ENCODE measurements at places on chromosomes 2 and 18.

- DNase-seq, result peak; percentile 4
Measured at GRCh38 chr2:72150861-72151356, 3.2 kb upstream of the CYP26B1 start.

- DNase-seq, result no peak
Measured at GRCh38 chr18:14919666-14920065, 171.7 kb downstream of the ANKRD30B start.

DNA sequence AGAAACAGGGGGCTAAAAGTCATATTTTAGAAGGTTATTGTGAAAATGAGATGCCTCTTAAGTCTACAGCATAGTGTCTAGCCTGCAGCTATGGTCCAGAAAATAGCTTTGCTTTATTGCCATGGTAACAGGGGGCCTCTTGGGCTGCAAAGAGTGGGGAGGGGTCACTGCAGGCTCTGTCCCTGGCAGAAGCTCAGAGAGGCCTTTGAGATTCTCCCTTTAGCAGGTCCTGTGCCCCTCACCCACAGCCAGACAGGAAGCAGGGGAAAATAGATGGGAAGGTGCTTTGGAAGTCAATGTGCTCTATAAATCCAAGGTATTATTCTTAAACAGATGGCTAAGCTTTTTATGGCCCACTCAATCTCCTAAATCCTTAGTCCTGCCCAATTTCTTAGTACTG is 1021.3 kb upstream of the GYPC start:
- DNase-seq, result no peak

DNA sequence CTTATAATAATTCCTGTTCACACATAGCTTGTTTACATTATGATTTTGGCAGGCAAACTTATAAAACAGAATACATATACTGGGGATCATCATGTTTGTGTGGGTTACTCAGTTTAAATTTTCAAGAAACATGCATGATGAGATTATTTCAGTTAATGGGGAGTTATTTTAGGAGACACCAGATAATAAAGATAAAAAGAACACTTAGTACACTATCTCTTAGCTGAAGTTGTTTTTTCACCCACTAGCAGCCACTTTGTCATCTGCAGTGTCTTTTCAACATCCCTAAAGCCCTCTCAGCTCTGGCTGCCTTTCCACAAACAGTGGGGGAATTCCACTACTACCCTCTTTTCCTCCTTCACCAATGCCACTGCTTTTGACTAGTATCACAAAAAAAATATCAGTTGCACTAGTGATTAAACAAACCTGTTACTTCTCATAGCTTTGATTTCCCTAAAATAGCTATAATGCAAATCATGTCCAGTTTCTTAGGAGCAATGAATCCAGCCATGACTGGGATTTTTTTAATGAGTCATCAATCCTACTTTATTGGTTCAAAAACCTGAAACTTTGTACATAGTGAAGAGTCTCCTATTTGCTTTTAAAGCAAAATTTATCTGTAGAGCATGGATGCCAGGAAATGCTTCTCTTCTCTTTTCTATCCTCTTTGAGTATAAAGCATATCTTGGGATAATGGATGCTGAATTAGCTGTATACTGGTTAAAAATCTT is 156.7 kb upstream of the TFPI start:
- no peak for DNase-seq

- no peak for DNase-seq
Measured at GRCh38 chr18:9711361-9712129, 3.4 kb downstream of the RAB31 start.

GRCh38 chr2:138622613-138623012 is 121.0 kb downstream of the SPOPL start:
- DNase-seq, result no peak

DNA sequence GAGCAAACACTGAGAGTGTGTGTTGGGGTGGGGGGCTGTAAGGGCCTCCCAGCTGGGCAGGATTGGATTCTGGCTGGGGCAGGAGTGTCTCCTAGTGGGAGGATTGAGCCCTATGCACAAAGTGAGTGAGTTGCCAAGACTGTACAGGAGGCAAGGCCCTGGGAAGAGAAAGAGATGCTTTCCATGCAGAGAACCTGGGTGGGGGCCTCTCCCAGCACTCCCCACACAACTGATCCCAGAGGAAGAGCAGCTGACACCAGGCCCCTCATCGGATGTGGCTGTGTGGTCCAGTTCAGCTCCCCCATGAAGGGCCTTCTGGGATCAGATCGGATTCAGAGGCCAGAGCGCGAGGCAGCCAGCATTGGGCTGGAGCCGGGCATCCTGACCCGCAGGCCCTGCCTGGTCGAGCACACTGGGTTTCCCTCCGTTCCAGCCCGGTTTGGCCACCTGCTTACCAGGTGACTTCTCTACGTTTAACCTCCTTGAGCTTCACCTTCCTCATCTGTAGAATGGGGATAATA is 49.4 kb upstream of the FAHD2A start:
- no peak for DNase-seq

- no peak for DNase-seq
Measured at GRCh38 chr2:224689539-224689938, 26.6 kb downstream of the CCDC195 start.

- DNase-seq, result no peak
Measured at GRCh38 chr2:79292239-79292957, 132.8 kb upstream of the REG3A start.

DNA sequence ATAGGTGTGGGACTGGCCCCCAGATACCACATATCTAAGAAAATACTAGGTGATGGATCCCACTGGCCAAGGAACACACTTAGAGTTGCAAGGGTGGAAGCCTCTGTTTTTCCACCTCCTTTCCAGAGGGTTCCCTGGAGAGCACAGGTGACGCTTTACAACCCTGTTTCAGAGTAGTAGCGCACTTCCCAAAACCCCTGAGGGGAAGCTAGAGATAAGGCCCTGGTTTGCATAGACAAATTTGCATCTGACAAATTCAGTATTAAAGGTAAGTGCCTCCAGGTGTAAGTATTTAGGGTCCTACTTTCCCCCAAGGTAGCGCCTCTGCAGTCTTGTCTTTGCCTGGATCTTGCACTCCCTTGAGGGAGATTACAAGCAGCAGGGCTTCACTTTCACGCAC is 474 bp upstream of the CERKL start:
- no peak for DNase-seq

- DNase-seq, result peak; percentile 24
Measured at GRCh38 chr2:85754313-85755095, 713 bp downstream of the ATOH8 start.

DNA sequence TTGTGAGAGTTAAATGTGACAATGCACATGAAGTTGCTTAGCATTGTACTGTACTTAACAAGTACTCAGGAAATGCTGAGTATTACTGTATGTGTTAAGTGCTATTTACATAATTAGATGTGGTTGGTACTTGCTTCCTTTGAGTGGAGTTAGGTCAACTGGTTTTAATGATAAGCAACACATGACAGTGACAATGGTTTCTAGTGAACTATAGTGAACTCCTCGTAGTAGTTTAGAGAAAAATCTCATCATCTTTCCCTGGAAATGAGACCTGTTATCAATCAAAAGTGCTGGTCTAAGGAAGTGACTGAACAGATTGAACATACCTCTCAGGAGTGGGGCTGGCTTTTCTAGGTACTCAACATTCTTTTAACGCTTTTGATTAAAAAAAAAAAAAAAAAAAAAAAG is 29.2 kb upstream of the ZDBF2 start:
- DNase-seq, result no peak

DNA sequence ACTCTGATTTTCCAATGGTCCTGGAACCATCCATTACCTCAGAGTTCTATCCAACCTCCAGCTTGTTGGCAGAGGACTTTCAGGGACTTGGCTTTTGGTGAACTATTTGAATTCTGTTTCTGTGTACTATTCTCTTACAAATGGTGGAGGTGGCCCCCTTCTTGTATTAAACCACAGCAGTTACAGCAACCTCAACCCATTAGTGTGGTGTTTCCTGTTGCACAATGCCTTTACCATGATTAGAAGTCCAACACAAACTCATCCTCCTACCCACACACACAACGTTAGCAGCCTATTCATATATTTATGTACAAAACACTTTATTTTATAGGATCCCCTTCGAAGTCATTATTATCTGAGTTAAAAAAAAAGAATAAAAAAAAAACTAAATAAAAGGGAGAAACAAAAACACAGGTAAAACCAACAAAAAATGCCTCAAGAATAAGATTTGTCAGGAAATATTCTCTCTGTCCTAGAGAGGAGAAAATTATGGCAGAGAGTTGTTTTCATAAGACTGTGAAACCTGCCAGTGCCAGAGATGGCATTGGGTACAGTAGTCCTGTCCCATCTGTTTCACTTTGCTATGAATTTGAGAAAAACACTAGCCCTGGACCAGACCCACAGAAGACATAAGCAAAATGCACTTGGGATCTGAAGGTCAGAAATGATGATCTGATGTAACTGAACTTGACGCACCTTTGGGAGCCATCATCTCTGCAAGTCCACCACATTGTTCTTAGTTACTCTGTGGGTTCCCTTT is 1896.0 kb upstream of the PIK3C3 start:
- DNase-seq, result no peak

- DNase-seq, result no peak
Measured at GRCh38 chr2:7373156-7373555, 455.9 kb downstream of the RNF144A start.

- no peak for DNase-seq
Measured at GRCh38 chr18:45352874-45353273, 262.4 kb upstream of the SLC14A2 start.

DNA sequence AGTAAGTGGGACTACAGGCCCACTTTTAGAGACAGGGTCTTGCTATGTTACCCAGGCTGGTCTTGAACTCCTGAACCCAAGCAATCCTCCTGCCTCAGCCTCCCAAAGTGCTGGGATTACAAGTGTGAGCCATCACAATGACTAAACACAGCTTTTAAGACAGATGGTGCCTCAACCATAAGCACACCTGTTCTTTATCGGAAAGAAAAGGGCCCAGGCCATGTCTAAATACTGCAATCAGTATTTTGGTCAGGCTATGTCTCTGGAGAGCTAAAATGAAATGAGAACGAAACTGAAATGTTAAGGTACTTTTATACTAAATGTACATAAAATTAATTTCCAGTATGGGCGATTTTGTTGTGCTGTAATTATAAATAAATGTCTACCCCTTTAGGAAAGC is 69.5 kb upstream of the SPTBN1 start:
- DNase-seq, result no peak

GRCh38 chr2:236694146-236694888 is 124.7 kb downstream of the ACKR3 start:
- no peak for DNase-seq

GRCh38 chr2:96971926-96972444 is 14.4 kb downstream of the FAM178B start:
- DNase-seq, result no peak

GRCh38 chr2:240925568-240926515 is 19.7 kb downstream of the CROCC2 start:
- no peak for DNase-seq

GRCh38 chr2:72813841-72814240 is 12.0 kb downstream of the EXOC6B start:
- no peak for DNase-seq

DNA sequence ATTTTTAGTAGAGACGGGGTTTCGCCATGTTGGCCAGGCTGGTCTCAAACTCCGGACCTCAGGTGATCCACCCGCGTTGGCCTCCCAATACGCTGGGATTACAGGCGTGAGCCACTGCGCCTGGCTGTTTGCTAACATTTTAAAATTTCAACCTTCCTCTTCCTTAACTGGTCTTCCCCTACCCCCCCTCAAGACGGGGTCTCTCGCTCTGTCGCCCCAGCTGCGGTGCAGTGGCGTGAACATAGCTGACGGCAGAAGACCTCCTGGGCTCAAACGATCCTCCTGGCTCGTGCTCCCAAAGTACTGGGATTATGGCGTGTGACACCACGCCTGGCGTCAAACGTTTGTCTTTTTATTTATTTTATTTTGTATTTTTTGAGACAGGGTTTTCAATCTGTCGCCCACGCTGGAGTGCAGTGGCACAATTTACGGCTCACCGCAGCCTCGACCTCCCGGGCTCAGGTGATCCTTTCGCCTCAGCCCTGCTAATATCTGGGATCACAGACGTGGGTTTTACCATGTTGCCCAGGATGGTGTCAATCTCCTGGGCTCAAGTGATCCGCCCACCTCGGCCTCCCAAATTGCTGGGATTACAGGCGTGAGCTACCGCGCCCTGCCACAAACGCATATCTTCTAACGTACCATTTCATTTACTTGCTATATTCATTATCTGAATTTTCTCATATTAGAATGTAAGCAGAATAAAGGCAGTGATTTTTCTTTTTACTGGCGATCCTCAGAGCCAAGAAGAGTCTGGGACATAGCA is 984 bp upstream of the MSH2 start:
- no peak for DNase-seq

DNA sequence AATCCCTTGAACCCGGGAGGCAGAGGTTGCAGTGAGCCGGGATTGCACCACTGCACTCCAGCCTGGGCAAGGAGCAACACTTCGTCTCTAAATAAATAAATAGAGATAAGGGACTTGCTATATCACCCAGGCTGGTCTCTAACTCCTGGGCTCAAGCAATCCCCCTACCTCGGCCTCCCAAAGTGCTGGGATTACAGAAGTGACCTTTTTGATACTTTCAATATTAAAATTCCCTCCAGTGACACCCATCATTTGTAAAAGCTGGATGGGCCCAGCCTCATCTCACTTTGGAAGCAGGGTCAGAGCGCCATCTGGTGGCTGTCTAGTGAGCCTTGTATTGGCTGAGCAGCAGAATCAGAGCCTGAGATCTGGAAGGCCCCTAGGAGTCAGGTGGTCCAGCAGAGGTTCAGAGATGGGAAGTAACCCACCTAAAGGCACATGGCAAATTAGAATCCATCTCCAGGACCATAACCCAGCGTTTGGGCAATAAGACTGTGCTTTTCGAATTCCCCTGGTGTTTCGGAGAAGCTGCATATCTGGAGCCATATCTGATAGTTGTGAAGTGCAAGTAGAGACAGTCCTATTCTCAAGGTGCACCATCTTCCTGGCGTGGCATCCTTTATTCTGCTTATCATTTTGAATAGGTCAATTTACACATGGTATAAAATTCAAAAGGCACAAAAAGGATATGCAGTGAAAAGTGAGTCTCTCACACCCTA is 18.3 kb upstream of the SLC35F6 start:
- DNase-seq, result peak; percentile 89

- no peak for DNase-seq
Measured at GRCh38 chr2:120018549-120018948, 5.7 kb downstream of the EPB41L5 start.

DNA sequence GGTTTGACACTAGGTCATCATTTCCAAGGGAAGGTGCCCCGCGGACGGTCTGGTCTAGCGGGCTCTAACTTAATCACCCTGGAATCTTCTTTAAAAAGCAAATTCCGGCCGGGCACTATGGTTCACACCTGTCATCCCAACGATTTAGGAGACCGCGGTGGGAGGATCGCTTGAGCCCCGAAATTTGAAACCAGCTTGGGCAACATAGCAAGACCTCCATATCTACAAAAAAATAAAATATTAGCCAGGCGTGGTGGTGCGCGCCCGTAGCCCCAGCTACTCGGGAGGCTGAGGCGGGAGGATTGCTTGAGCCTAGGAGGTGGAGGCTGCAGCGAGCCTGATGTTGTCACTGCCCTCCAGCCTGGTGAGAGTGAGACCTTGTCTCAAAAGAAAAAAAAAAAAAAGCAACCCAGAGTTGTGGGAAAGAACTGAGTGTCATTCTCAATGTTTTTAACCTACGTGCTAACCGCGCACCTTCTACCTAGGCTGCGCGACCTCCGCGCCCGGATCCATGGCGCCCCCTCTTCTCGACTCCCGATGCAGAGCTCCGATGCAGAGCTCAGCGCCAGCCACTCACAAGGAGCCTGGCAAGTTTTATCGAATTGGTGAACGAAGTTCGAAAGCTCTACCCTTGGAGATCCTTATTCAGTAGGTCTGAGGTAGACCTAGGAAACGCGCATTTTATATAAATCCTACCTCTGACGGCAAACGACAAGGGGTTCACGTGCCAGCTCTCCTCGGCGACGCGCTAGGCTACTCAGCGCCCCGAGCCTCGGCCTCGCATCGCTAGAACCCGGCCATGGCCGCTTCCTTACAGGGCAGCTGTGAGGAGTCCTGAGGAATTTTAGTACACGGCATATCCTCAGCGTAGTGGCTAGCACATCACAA is 888 bp upstream of the TWSG1 start:
- DNase-seq, result no peak

All from stimulated activated CD4-positive, alpha-beta T cell treated with anti-CD3 and anti-CD28 coated beads, Interleukin-2, amount 100 ng/mL, for 24 hours (primary cell).